ENCODE measurements at places on chromosomes 13 and 19.

DNA sequence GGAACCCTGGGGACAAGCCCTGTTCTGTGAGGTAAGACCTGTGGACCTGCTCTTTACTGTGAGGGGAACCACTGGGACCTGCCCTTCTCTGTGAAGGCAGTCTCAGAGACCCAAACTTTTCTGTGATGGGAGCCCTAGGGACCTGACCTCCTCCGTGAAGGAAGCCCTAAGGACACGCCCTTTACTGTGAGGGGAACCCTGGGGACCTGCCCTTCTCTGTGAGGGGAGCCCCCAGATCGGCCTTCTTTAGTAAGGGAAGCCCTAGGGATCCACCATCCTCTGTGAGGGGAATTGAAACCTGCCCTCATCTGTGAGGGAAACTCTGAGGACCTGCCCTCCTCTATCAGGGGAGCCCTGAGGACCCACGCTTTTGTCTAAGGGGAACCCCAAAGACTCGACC is 343.5 kb downstream of the UQCRFS1 start:
- DNase-seq: no peak

- no peak for DNase-seq
Measured at GRCh38 chr19:54436031-54436523, 12.9 kb upstream of the LENG8 start.

DNA sequence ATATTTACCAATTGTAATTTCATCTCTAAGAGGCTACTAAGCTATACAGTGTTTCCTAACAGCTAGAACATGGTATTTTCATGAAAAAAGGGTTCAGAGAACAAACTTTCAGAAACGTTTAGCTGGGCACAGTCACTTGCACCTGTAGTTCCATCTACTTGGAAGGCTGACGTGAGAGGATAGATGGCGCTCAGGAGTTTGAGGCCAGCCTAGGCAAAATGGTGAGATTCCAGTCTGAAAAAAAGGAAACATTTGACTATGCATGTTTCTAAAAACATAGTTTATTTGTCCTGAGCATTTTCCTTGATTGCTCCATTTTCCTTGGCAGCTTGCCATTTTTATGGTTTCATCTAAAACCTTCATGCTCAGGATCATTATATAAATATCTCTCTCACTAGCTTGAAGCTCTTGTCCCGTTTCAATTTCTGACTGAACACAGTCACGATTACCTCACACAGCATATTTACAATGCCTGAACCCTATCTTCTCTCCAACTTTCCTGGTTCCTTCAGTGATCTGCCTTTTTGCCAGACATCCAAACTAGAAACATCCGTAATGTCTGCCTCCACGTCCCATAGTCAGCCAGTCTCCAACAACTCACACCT is 200.8 kb downstream of the RGCC start:
- DNase-seq: peak; percentile 72

- no peak for DNase-seq
Measured at GRCh38 chr13:46747031-46747820, 49.7 kb downstream of the ESD start.

DNA sequence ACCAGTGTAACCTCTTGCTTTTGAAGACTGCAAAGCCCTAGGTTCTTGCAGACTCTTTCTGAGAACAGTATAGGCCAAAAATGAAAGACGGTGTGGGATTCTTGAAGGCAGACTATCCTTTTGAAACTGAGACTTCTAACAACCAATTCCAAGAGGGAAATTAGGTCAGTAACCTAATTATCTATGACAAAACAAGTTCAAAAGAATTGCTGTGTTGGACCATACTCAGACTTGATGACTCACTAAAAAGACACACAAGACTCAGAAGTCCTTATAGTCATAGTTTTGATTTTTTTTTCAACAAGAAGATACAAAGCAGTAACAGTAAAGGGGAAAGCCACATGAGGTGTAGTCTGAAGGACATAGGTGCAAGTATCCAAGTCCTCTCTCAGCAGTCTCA is 624.0 kb upstream of the GPC6 start:
- peak; percentile 63 for DNase-seq

- no peak for DNase-seq
Measured at GRCh38 chr13:41666644-41667043, 209.3 kb downstream of the RGCC start.
